Effector CD8-positive, alpha-beta T cell (primary cell): ENCODE measurements at places on chromosomes 6 and 20.

- DNase-seq = no peak
Measured at GRCh38 chr20:15638816-15639215, 934.4 kb downstream of the KIF16B start.

DNA sequence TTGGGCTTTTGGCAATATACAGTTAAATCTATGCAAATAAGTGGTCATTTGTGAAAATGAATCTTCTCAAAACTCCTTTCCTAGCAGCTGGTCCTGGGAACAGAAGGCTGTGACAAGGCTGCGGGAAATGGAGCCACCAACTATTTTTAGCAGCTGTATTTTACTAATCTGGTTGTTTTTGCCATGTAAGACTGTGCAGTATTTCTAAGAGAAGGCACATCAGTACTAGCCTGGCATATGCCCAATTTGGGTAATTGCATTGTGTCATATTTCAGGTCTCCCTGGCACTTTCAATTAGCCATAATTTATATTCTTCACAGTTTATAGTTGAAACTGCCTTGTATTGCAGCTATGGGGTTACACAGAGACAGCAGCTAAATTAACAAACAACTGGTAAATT is 109.6 kb downstream of the MANEA start:
- no peak for DNase-seq

DNA sequence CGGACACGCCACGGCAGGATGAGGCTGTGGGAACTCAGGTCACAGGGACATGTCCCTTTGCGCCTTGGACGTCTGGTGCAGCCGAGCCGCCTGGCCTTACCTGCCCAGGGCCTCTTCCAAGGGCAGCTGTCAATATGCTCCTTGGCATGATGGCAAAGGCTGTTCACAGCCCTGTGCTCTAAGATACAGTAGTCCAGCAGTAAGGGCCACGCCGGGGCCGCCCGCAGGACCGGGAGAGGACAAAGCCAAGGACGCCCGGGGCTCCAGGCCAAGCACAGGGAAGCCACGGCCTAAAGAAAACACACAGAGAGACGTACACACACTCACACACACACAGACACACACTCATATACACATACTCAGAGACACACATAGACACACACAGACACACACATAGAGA is 13.0 kb downstream of the FOXF2 start:
- no peak for DNase-seq

GRCh38 chr6:157099912-157100593 is 223.3 kb downstream of the TMEM242 start:
- no peak for DNase-seq

- DNase-seq = no peak
Measured at GRCh38 chr6:110357298-110357663, 868 bp downstream of the METTL24 start.

GRCh38 chr20:20731000-20731944 is 18.8 kb upstream of the RALGAPA2 start:
- no peak for DNase-seq

DNA sequence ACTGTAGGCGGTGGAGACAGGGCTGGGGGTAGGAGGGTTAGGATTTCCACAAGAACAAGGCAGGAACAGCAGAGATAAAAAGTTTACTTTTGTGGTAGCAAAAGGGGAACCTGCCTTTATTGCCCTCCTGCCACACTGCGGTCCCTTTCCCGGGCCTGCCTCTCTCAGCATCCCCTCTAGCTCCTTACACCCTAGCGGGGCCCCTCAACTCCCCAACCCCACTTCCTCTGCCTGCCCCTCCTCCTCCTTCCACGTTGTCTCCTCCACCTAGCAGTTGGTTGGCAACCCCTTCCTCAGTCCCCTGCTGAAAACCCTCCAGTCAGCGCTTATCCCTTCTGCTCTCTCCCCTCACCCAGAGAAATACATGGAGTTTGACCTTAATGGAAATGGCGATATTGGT is 714 bp downstream of the AIF1 start:
- peak; percentile 11 for DNase-seq

DNA sequence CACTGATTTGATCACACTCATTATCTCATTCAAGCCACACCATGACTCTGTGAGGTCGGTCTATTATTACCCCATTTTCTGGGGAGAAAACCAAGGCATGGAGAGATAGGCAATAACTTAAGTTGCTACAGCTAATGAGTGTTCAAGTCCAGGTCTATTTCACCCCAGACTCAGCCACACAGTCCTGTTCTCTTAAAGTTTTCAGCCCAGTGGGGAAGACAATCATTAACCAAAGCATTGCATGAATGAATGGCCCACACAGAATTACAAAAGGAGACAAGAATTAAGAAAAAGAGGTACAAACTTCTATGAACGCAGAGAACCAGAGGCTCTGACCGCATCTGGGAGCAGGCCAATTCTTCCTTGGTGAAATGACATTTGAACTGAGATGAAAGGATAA is 7.1 kb downstream of the BPI start:
- DNase-seq = no peak

GRCh38 chr6:45535933-45536332 is 158.2 kb upstream of the SUPT3H start:
- DNase-seq = no peak

- no peak for DNase-seq
Measured at GRCh38 chr20:48142516-48142773, 357.2 kb upstream of the SULF2 start.

DNA sequence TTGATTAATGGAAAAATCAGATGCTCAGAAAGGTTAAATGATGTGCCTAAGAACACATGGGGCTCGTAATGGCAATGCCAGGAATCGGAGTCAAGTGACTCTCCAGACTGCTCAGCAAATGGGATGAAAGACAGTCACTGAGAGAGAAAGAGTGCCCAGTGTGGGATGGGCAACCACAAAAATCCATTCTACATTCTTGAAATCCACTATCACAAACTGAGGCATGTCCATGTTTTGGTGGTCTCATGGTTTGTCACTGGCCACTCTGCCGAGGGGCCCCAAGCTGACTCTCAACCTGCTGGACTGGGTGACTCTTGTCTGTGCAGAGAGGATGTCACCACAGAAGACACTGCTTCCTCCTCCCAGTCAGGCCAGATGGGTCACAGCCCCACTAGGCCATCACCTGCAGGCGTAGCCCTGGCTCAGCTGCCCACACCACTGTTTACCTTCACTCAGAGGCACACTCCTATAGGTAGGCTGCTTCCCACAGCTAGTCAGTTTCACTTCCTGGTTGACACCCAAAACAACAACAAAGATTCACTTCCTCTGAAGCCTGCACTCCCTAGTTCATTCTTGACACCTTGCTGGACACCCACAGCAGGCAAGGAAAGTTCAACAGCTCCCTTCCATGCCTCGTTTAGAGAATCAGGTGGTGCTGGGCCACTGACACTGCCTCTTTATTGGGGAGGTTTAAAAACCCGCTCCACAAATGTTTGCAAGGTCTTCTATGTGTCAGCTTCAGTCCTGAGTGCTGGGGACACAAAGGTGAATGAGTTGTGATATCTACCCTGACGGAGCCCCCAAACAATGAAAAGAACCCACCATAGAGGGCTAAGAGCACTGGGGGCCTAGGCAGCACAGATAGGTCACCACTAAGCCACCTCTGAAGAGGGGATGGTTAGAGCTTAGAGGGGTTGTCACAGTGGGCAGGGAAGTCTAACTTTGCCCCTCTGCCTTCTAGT is 21.7 kb downstream of the MAP1LC3A start:
- DNase-seq = no peak

- DNase-seq = no peak
Measured at GRCh38 chr20:63464289-63464635, 8.2 kb downstream of the KCNQ2 start.

GRCh38 chr6:168015482-168016175 is 18.2 kb downstream of the KIF25 start:
- DNase-seq = no peak

DNA sequence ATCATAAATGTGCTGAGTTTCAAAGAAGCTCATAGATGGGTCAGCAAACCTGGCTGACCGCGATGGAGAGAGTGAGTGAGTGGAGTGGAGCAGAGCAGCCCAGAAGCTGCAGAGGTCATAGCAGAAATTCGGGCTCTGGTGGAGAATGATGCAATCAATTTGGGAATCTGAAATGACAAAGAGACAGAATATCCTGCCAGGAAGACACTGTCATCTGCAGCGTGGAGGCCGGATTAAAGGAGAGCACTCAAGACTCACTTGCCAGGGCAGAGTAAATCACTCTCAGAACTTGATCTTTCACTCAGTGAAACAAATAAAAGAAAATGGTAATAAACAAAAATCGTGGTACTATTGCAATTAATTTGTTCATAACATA is 109.6 kb upstream of the RREB1 start:
- DNase-seq = no peak

DNA sequence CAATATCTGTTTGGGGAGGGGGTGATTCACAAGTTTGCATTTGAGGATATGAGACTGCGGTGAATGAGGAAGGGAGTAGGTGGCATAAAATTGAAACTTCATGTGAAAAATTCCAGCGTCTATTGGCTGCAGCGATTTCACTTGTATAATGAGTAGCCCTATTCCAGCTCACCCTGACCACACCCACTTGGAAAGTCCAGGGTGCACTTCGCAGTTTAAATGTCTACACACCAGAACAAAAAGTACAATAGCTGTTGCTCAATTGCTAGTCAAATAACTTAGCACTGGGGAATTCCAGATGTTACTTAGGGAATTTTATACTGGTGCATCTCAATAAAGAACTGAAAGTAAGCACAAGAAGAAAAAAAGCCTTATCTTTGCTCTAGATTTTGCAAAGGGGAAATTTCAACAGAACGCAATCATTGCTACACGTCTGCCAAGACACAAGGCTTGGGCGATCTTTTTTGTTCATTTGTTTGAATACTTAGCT is 6.3 kb downstream of the TNFAIP3 start:
- DNase-seq = peak; percentile 32

DNA sequence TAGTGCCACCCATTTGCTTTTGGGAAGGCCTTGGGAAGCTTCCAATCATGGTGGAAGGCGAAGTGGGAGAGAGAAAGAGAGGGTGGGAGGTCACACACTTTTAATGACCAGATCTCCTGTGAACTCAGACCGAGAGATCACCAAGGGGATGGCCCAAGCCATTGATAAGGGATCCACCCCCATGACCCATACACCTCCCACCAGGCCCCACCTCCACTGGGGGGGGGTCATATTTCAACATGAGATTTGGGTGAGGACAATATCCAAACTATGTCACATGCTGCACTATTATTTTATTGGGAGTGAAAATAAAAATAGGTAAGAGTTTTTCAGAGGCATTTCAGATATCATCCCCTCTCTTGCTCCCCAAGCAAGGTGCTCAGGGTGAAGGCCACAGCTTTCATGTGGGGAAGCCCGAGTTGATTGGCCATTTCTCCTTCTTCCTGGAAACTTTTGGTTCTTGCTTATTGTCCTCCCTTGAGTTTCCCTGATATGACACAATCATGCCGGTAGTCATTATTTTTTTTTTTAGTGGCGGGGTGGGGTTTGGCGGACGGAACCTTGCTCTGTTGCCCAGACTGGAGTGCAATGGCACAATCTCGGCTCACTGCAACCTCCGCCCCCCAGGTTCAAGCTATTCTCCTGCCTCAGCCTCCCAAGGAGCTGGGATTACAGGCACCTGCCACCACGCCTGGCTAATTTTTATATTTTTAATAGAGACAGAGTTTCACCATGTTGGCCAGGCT is 15.2 kb downstream of the GMPR start:
- DNase-seq = no peak

GRCh38 chr6:45715508-45715803 is 300.2 kb downstream of the CLIC5 start:
- no peak for DNase-seq

GRCh38 chr6:110475066-110475653 is 1.3 kb downstream of the SLC22A16 start:
- DNase-seq = no peak

DNA sequence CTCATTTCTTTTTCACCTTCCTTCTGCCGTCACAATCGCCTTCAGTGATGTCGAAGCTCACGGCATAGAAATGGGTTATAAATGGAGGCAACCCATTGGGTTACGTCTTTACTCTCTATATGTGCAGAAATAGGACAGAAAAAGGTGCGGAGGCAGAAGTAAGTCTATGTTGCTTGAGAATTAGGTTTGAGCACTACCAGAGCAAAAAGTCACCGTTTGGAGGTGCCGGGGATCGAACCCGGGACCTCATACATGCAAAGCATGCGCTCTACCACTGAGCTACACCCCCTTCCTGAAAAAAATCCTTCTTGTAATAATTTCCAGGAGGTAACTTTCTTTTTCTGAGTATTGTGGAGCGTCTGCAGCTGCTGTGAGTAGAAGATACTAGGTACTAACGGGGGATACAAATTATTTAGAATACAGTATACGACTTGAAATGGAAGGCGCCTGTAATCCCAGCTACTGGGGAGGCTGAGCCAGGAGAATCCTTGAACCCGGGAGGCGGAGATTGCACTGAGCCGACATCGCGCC is 134.2 kb downstream of the TRIM27 start:
- no peak for DNase-seq

DNA sequence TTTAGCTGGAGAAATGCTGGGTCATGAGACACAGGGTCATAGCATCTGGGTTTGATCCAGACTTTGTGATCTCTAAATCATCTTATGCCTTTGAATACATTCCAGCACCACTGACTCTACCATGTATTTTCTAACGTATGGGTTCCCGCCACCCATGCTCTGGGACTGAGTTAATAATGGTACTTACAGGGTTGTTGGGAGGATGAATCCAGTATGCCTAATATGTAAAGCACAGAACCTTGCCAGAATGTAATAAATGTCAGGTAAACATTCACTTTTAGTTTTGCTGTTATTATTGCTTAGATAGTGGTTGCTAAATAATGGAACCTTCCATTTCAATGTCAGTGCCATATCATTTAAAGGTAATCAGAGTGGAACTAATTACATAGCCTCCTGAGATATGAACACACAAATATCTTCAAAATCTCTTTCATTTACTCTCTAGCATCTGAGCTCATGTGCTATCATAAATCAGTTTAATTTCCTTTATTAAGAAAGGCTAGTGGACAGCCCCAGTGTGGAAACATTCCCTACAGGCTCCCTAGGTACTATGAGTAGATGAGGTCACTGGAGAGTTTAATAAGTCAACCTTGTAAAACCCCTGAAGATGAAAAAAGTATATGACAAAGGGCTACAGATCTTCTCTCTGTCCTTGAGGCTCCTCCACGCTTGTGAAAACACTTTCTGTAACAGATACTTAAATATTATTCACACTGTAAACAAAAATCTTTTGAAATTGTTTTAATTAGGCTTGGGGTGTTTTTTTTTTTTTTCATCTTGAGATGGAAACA is 226.6 kb downstream of the ALDH8A1 start:
- no peak for DNase-seq

DNA sequence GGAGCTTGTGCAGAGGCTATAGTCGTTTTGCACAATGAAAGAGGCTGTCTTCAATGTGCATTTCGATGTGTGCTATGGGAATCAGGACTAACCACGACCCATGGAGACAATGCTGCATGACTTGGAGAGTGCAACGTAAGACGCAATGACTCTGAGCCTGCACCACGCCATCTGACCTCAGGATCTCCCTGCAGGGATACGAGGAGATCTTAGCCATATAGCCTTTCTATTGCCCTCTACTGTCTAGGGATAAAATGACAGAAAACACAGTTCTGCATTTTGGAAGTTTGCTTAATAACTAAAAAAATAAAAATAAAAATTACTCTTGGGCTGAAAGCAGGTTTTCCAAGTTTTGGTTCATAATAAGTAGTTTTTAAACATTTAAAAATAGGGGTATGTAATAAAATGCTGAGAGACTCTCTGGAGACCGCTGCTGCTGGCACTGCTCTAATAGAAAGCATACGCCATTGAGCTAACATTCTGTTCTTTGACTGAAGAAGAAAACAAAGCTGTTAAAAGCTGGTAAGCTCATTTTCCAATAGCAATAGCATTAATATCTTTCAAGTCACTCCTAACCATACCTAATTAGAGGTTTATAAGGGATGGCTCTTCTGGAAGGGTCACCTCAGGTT is 87.2 kb downstream of the PDE7B start:
- no peak for DNase-seq

GRCh38 chr6:146909376-146909775 is 294.8 kb upstream of the STXBP5 start:
- DNase-seq = no peak
